ENCODE measurements at places on chromosomes 13 and 19.
A peak's percentile ranks its signal among the peaks of the same experiment; 100 is the strongest.

DNA sequence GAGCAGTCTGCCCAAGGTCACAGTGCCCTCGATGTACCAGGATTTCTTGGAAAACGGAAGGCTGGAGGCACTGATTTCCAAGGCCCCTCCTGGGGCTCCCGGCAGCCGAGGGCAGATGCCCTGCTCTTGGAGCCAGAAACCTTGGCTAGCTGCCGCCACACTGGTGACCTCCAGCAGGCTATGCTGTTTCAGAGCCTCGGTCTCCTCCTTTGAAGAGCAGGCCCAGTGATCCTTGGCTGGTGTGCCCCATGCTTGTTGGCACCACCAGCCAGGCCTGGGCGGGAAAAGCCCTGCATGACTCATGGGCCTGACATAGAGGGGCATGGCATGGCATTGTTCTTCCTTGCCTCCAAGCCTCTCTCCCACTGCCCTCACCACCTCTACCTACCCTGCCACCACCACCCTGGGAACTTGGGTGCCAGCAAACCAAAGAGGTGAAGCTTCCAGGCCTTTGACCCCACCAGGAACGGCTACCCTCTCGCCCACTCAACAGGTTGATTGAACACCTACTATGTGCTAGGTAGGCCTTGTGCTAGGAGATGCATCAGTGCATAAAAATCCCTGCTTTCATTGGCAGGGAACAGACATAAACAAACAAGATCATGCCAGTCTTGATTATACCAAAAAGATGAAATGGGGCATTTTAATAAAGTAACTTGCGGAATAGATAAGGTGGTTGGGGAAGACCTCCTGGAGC, 1.6 kb upstream of the CLEC11A start:
- no peak for DNase-seq

GRCh38 chr13:34747507-34747906, 194.6 kb upstream of the NBEA start:
- DNase-seq = no peak

GRCh38 chr13:96771486-96772367, 222.5 kb downstream of the OXGR1 start:
- DNase-seq = no peak

DNA sequence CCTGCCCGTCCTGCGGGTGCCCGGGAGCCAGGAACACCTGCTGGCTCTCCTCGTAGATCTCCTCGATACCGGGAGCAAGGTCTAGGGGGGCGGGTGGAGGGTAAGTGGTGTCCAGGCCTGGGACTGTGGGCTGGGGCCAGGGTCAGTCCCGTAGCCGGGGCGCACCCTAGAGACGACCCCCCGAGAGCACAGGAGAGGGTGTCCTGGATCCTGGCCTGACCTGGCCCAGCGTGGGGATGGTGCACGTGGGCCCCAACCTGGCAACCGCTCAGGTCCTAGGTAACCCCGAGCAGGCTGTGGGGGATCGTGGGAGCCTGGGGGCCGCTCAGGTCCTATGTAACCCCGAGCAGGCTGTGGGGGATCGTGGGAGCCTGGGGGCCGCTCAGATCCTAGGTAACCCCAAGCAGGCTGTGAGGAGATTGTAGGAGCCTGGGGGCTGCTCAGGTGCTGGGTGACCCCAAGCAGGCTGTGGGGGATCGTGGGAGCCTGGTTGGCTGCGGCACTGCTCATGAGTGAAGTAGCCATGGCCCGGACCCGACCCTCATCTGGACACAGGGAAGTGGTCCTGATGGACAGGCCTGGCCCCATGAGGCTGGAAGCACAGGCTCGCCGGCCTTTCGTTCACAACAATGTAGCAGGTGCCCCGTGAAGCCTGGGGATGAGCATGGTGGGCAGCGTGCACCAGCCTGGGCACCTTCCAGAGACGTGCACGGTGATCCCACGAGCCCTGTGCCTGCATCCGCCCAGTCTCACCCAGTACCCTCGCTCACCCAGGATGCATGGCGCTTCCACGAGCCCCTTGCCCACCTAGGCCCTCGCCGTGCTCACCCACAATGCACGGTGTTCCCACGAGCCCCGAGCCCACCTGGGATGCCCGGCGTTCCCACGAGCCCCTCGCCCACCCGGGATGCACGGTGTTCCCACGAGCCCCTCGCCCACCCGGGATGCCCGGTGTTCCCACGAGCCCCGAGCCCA, 6.2 kb downstream of the GPX4 start:
- DNase-seq = no peak

DNA sequence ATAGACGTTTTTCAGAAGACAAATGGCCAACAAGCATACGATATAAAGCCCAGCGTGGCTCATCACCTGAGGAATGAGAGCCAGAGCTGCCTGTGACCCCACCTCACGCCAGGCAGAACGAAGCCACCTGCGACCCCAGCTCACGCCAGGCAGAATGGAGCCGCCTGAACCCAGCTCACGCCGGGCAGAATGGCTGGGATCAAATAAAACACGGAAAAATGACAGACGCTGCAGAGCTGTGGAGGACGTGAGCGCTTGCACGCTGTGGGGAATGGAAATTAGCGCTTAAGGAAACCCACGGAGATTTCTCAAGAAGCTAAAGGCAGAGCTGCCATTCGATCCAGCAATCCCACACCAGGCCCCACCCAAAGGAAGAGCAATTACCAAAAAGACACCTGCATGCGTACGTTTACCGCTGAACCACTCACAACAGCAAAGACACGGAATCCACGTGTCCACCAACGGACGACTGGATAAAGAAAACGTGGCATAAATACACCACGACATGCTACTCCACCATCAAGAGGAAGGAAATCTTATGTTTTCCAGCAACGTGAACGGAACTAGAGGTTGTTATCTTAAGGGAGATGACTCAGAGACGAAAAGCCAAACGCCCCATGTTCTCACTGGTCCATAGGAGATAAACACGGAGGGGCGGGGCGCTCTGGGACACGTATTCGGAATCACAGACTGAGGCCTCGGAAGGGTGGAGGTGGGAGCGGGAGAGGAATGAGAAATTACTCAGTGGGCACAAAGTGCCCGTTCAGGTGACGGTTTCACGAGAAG, 30.7 kb upstream of the C13orf46 start:
- DNase-seq = no peak

- DNase-seq = no peak
Observed at GRCh38 chr13:51283371-51283770, 56.1 kb upstream of the SERPINE3 start.

- no peak for DNase-seq
Observed at GRCh38 chr13:106683179-106683578, 115.2 kb upstream of the ARGLU1 start.

DNA sequence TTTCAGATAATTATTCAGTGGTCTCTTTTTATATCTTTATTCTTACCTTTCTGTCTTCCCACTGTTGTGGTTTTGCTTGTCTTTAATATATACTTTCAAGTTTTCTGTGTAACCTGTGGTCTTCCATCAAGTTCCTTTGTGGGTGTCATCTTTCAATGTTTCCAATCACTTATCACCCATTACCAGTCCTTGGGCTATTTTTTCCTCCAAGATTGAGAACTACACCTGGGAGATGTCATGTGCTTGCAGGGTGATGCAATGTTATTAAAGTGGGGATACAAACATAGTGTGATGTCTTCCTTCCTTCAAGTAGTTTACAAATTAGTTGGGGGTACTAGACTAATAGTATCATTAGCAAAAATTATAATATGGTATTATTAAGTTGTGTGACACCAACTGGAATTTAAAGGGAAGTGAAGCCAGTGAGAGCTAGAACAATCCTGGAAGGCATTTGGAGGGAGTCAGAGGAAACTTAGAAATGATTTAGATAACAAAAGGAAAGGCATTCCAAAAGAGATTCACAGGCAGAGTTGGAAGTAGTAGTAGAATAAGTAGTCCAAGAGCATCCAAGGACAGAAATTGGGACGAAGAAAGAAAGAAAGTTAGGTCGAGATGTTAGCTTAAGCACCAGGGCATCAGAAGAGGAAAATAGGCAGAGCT, 3.4 kb downstream of the FNDC3A start:
- DNase-seq = no peak

DNA sequence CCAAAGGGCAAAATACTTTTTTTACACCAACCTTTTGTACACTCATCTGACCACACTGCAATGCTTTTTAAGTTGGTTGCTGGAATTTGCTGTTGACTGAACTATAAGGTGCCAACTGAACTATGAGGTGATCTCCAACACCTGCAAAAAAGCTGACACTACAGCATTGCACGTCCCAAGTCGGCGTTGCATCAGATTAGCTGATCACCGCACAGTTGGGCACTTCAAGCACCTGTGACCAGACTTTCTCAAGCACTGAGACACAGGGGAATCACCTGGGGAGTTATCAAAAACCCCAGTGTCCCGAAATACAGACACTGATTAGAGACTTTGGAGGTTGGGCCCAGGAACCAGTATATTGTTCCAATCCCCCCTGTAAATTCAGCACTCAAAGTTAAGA, 1.1 kb downstream of the NLRP11 start:
- no peak for DNase-seq

DNA sequence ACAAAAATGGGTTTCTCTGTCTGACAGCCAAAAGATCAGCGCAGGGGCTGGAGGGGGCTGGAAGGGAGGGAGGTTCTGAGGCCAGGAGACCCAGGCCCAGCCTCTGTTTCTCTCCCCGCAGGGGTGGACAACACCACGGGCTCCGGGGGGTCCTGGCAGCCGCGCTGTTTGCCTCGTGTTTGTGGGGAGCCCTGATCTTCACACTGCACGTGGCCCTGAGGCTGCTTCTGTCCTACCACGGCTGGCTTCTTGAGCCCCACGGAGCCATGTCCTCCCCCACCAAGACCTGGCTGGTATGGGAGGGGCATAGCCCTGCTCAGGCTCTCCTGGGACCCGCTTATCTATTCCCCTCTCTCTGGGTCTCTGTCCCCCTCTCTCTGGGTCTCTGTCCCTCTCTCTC, 9.6 kb downstream of the CPT1C start:
- no peak for DNase-seq

- peak; percentile 63 for DNase-seq
Observed at GRCh38 chr19:19034204-19034624, 811 bp downstream of the ARMC6 start.

- DNase-seq = no peak
Observed at GRCh38 chr13:98434060-98434459, 142.8 kb downstream of the STK24 start.

DNA sequence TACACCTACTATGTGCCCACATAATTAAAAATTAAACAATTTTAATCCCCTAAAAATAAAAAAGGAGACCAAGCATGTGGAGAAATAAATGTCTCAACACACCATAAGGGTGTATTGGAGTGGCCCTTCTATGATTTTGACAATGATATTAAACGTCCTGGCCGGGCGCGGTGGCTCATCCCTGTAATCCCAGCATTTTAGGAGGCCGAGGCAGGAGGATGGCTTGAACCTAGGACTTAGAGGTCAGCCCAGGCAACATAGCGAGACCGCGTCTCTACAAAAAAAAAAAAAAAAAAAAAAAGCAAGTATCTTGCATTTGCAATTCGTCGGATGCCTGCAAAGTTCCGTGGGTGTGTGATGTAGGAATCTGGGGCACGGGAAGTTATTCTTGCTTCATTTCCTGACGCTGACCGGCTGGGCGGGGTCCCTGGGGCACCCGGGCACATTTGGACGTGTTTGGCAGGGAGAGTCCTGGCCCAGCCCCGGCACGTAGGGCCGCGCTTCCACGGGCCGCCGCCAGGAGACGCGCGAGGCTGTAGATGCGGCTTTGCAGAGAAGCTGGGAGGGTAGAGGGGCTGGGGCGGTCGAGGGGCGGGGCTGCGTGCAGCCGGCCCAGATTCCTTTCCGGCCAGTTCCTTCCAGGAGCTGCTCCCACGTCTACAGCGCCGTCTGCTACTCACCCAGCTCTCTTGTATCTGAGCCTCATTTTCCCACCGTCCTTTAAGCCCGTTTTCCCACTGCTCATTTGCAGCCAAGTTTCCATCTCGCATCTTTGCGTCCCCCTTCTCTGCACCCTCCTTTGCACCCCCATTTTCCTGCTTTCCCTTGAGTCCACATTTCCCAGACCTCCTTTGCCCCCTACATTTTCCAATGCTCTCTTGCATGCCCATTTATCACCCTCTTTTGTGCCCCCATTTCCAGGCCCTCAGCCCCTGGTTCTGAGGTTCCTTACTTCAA, 2.2 kb upstream of the TSPAN16 start:
- DNase-seq = peak; percentile 80

DNA sequence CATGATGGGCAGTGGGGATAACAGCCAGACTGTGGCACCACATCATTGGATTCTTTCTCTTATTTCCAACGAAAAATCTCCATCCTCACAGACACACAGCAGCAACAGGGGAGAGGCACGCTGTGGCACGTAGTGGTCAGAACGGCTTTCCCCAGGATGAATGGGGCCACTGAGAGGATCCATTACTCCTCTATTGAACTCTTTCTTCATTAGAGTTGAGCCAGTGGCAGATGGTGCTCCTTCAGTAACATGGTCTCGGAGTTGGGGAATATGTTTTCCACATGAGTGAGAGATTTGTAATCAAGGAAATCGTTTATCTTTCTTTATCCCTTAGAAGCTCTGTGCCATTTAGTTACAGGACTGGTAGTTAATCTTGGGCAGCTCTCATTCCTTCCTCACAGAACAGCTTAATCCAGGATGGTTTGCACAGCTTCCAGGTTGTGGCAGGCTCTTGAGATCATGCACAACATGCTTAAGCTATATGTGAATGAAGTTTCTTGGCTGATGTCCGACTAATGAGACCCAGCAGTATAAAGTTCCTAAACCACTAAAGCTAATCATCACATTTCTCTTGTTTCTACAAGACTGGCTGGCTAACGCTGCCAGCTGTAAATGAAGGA, 180.5 kb upstream of the SLC10A2 start:
- DNase-seq = no peak

DNA sequence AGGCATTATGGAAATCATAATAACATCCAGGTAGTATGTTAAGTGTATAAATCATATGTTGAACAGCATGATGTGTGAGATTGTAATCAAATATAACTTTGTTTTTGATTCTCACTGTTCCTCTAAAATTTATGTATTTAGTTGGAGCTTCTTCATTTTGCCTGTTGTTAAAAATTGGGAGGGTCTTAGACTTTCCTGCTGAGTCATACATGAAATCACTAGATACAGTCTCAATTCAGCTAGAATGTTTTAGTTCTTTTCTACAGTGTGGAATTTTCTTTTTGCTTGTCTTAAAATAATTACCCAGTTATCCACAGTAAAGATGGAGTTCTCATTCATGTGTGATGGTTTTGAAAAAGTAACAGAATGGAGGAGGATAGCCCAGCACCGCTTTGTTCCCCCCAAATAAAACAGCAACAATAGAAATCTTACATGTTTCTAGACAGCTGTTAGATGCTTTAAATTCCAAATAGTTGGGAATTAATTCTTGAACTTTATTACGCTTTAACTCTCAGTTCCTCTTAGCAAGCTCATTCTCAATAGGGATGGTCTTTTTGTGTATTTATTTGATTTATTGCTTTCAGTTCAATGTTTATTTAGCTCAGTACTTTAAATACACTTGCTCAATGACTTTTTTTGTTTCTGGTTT, 109.5 kb downstream of the PDS5B start:
- no peak for DNase-seq

- DNase-seq = no peak
Observed at GRCh38 chr19:5951338-5951861, 26.5 kb downstream of the RANBP3 start.

DNA sequence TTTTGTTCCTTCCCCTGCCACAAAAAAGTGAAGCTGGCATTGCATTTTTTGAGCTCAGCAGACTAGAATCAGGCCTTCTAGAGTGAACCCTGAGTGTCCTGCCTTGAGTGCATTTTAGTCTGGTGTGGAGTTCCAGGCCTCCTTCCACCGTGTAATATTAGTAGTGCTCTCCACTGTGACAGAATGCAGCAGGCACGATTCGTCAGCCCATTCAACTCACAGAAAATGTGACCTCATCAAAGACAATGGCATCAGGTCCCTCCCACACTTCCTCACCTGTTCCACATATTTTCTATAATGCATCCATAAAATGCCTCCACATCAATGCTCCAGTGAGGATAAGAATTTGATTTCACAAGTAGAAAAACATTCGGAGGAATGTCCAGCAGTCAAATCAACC, 227.6 kb downstream of the FGF9 start:
- DNase-seq = no peak

Data from RCC 7860 (cell line).